ENCODE measurements at places on chromosomes 11 and 22.

DNA sequence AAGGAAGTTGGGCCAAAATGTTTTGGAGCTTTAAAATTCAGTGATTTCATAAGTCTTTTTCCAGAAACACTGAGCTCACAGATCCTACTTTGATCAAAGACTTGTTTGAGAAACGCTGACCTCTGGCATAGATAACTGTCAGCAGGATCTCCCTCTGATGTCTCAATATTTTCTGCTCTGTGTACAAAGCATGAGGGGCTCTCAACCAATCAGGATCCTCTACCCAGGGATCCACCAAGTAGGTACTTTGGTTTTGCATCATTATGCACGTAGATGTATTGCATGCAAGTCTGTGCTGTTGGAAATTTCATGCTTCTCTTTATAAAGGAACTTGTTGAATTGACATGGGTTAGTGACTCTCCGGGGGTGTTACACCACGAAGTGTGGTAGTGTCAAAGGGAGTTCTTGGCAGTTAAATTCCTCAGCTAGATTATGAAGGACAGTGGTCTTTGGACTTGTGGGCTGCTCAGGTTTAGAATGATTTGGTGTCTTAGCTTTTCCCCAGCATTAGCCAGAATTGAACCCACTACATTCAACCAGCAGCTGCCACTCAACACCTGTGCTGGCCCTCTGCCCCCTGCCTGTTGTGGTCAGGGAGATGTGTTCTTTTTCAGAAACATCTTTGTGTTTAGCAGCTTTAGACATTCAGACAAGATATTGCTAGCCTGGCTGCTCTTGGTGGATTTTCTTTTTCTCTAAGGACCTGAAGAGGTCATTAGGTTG is 1.7 kb upstream of the DIXDC1 start:
- DNase-seq = peak; percentile 52

DNA sequence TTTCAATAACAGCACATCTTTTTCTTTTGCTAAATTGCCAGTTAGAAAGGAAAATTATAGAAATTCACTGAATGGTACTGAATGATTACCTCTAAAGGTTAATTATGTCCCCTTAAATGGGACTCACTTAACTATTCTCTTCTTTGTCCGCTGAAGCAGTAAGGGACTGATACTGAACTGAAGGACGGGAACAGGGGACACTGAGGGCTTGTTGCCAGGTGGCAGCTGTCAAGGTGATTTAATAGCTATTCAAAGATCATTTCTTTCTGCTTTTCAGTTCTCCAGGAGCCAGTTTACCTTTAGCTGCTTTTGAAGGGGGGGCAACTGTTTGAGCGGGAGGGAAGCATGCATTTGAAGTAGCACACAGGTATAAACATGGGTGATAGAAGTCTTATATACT is 325.4 kb upstream of the CCDC90B start:
- no peak for DNase-seq

- no peak for DNase-seq
Observed at GRCh38 chr11:63999349-64000025, 13.2 kb downstream of the OTUB1 start.

- no peak for DNase-seq
Observed at GRCh38 chr11:107293677-107294344, 163.8 kb downstream of the CWF19L2 start.

All from GF-D8 (cell line).